Stimulated activated CD8-positive, alpha-beta memory T cell treated with anti-CD3 and anti-CD28 coated beads, Interleukin-12 subunit alpha, Interleukin-12 subunit beta, amount 100 ng/mL, for 1 hour (primary cell): ENCODE measurements at places on chromosomes 3 and 15.

DNA sequence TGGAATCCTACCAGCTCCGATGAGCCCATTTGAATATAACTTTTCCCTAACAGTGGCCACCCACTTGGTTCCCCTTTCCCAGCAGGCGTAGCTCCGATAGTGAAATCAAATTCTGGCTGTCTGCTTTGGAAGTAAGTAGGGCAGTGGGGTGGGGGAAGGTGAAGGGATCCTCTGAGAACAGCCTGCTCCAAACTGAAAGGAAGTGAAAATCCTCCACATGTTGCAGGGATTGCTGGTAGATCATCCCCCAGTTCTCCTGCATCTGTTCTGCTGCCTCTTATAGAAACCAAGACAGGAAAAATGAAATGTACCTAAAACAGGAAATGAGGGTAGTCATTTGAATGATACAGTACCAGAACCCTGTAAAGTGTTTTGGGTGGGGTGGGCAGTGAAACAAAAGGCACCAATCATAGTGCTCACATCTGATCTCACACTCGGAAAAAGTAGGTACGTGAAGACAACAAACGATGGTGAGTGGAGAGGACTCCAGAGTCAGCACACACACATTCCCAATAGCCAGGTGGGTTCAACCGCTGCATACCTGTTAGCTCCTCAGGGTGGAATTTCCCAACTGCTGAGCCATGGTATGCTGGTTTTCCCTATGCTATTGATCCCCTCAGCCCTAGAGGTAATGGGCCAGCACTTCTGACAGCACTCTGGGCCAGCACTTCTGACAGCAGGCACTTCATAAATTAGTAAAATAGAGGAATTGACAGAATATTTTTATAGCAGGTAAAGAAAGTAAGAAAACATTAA, 304.9 kb upstream of the ADAMTS9 start:
- no peak for DNase-seq

DNA sequence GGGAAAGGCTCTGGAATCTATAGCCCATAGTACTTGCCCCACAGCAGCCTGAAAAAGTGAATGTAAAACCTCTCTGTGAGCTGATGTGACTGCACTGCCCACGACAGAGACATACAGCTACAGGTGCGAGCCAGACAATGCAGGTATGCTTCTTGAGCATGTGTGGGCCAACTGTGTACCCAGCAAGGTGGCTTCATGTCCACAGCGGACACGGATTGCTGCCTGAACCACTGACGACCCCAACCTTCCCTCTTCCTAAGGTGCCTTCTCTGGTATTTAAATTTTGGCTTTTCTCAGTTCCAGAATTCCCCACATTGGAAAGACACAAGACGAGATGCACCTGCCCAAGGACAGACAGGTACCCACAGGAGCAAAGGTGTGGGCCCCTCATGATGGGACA, 65.8 kb downstream of the SCN5A start:
- no peak for DNase-seq

GRCh38 chr15:42289166-42289565, 15.9 kb upstream of the TMEM87A start:
- DNase-seq, result no peak

- DNase-seq, result no peak
Measured at GRCh38 chr3:184620475-184621119, 59.0 kb downstream of the EPHB3 start.

GRCh38 chr3:119297169-119297568, 3.0 kb downstream of the ARHGAP31 start:
- no peak for DNase-seq

DNA sequence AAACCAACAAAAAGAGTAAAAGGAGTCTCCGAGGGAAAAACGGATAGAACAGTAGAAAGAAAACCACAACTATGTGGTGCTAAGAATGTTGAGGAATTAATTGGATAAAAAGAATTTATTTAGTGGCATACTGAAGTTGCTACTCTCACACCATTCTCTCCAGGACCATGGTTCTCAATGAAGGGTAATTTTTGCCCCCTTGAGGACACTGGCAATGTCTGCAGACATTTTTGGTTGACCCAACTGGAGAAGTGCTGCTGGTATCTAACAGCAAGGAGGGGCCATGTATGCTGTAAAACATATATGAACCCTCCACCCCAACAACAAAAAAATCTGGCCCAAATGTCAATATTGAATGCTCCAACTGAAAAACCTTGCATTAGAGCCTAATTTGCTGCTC, 85.9 kb upstream of the CSPG5 start:
- DNase-seq, result no peak

DNA sequence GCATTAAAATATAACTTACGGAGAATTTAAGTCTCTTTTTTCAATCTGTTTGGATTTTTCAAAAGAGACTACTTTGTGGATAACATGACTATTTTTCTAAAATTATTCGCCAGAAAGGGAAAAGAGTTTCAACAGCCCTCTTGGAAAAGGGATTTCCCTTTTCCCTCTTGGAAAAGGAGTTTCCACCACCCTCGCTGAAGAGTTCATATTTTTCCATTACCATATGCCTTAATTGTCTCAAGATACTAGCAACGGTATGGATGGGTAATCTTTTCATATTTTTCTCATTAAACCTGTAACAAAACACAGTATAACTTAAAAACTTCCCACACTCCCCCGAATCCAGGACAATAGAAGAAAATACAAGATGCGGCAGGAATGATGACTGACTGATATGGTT, 66.1 kb upstream of the SPATA12 start:
- no peak for DNase-seq

DNA sequence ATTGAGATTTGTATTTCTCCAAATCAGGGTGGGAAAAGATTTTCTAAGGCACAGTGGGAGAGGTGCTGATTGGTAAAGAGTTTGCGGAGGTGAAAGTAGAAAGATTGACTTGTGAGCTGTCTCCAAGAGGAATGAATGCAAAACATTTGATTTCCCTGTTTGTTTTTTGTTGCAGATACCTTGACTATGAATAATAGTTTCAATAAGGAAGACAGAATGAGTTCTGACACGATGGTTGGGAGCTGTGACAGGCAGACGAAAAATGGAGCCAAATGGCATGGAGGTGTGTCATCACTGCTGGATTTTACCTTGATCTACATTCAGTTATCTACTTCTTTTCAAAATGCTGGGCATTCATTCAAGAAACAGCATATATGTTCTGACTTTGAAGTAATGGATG, 145.1 kb downstream of the NFKBIZ start:
- no peak for DNase-seq

GRCh38 chr15:70775160-70775559, 11.8 kb upstream of the UACA start:
- DNase-seq, result no peak

DNA sequence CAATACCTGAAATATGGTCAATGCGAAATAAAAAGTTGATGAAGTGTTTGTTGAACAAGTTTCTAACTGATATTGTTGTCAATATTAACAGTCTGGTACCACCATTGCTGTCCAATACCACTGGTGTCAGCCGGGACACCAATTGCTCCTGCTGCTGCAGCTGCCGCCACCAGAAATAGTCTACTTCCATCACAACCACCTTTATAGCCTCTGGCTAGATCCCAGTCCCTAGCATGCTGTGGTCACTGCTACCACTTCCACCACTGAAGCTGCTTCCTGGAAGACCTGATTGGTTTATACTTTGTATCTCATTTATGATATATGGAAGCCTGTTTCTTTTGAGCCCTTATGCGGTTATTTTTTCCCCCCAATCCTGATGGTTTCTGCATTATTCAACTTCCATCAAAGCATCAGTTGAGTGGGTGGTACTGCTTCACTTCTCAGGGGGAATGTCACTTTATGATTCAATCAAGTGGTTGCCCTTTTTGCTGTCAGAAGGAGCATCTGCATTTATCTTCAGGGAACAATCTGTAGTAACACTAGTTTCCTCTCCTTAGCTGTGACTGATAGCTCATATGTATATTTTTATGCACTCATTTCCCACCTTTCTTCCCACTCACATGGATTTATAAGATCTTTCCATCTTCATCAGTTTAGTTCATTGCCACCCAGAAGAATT, 11.7 kb downstream of the LNP1 start:
- no peak for DNase-seq

GRCh38 chr15:22918056-22918455, 62.1 kb downstream of the CYFIP1 start:
- DNase-seq, result no peak

- no peak for DNase-seq
Measured at GRCh38 chr15:90024406-90024805, 23.3 kb downstream of the ZNF710 start.

DNA sequence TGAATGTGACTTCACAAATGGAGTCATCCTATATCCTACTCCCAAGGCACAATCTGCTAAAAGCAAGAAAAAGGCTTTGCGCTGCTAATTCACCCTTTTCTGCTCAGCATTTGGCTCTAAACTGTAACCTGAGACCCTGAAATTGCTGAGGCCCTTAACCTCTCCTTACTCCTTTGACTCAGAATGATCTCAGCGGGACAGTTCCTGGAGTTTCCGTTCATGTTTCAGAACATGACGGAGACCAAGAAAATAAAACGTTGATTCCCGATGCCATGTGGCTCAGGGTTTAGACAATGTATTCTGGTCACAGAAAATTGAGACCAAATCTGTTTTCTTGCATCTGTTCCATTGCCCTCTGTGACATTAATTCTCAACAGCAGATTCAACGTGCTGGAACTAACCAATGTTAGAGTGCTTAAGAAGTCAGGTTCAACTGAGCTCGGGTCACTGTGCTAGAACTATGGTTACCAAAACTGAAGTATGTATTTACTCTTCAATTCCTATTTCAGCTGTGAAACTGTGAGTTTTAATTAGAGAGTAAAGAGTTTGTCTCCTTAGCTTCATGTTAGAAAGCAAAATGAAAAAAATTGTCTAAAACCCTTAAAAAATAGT, 45.4 kb upstream of the TMC3 start:
- DNase-seq, result no peak

DNA sequence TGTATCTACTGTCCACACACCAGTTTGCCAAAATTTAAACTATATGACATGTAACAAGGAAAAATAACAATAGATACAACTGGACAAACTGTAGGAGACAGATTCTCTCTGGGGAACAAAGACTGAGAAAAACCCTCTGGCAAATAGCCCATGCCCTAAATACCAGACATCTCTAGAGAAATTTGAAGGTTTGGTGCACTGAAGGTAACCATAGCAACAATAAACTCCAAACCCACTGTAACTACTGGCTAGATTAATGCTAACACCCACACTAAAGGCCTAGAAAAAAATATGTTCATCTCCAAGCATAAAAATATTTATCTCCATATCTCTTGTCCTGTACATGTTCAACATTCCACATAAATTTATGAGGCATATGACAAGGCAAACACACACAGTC, 267.1 kb downstream of the STXBP5L start:
- DNase-seq, result no peak
